Progenitor cell of endocrine pancreas (in vitro differentiated cells): ENCODE measurements at places on chromosomes 1 and 21. TPM values are rescaled to one million over a fixed set of nuclear protein-coding genes. Genes with fewer than 3 reads are reported as not detected.

GRCh38 chr1:88791192-88791591, 100.2 kb downstream of the GTF2B start:
- no peak overlapping the region for H3K4me3 ChIP-seq
- H3K27ac ChIP-seq, result peak overlapping the region; percentile 31
- H3K4me1 ChIP-seq, result no peaks in the 10 kb centered on the region
- no peak for DNase-seq
- peaks cover 26% of the 10 kb centered on the region for H3K36me3 ChIP-seq

DNA sequence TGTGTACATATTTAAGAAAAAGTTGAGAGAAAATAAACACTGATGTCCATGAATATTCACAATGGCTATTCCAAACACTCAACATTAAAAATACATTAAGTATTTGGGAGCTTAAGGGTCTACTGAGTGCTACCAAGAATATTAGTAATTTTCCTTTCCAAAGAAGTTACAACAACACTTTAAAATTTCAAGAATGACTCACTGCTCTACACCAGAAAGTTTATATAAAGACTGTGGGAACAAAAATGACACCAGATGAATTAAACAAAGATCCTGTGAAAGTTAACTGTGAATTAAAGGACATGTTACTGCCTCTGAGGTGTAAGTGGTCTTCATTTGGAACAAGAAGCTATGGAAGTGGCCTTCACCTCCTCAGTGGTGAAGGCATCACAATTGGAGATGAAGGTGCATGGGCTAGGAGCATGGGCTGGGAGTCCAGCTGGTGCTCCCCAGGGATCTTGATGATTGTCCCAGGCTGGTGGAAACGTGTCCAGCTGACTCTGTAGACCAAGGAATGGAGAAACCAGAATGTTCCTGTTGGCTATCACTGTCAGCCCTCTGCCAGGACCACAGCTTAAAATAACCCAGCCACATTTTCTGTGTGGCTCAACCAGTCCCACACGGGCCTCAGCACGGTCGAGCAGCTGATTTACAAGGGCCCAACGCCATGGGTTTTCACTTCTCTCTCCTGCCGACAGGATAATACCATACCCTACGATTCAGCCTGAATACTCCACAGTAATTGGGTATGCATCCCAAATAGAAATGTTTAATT, 28.8 kb downstream of the TAF5L start:
- H3K27ac ChIP-seq, result no peak overlapping the region
- no peak overlapping the region for H3K4me3 ChIP-seq
- DNase-seq, result no peak
- no peaks in the 10 kb centered on the region for H3K27me3 ChIP-seq

PEF1 gene
- 39.1 and 42.8 TPM in 2 replicates for total RNA-seq

BARHL2 gene
- total RNA-seq, result not detected in 2 replicates

GRCh38 chr21:37534431-37534830, 167.9 kb downstream of the DYRK1A start:
- H3K27ac ChIP-seq, result no peak overlapping the region
- peaks cover 4% of the 10 kb centered on the region for H3K27me3 ChIP-seq
- DNase-seq, result no peak
- no peak overlapping the region for H3K4me3 ChIP-seq

DNA sequence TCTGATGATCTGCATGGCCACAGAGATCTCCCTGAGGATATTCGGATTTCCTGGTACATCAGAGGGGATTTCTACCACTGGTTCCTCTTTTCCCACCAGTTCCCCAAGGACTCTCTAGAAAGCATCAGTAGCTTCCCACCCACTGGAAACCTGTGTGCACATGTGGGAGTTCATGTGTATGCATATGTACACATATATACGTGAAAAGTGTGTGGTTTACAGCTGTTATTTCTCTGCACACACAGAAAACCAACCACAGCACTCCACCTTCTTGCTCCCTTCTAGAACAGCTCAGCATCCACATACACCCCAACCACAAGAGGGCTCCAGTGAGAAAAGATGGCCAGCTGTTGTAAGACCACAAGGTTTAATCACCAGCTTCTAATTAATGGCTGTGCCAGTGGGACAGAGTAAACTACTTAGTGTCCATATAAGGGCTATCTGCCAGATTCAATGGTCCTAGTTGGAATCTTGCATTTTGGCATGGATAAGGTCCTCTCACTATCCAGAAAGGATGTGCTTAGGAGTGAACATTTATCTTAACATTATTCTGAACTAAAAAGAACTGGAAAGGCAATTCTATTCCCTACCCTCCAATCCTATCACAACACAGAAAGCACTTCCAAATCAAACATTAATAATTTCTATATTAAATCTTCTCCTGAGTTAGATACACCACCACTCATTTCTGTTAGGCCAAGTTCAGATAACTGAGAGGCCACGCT, 24.1 kb downstream of the GPR3 start:
- no peak for DNase-seq
- peak overlapping the region; percentile 59 for H3K27ac ChIP-seq
- H3K27me3 ChIP-seq, result no peaks in the 10 kb centered on the region
- H3K36me3 ChIP-seq, result peaks cover 29% of the 10 kb centered on the region
- H3K4me1 ChIP-seq, result peaks cover 33% of the 10 kb centered on the region
- H3K4me3 ChIP-seq, result no peak overlapping the region

DNA sequence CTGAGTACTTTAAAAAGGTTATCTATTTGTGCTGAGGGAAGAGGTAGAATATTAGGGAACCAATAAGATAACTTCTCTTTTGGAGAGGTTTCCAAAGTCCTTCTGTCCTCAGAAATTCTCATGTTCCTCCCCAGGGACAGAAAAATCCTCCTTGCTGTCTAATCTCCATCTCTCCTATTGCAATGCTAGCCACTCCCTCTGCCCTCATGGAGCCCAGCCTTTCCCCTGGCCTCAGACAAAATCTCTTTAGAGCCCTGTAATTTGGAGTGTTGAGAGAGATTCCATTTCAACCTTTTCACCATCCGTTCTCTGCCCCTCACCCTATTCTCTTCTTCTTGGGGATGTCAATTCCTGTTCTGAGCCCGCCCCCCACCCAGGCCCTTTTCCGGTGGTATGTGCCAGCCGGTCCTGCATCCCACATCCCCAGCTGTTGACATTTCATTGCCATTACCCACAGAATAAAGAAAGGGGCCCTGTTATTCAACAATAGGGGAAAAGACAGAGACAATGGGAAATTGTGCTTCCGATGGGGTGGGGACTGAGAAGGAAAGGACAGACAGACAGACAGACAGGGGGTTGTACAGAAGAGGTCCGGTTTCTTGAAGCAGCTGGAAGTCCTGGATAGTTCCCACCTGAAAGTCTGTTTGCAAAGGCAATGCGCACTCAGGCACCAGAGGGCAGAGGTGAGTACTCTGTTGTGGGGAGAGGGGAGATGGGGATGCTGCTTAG, at the start of gene HAPLN2:
HAPLN2 (plus strand) TSS at position 563 of the 729 bp plus-strand sequence. CDS start 4,076 bp downstream, outside the sequence.
- peak; percentile 32 for DNase-seq
- no peak within 1 kb of the TSS for H3K27ac ChIP-seq
- peaks cover 65% of the 10 kb centered on the region for H3K27me3 ChIP-seq
- no peak within 1 kb of the TSS for H3K4me3 ChIP-seq

GRCh38 chr1:234743791-234744611, 134.0 kb upstream of the IRF2BP2 start:
- peak overlapping the region; percentile 66 for H3K27ac ChIP-seq
- DNase-seq, result no peak
- no peaks in the 10 kb centered on the region for H3K36me3 ChIP-seq
- no peaks in the 10 kb centered on the region for H3K27me3 ChIP-seq
- no peak overlapping the region for H3K4me3 ChIP-seq
- H3K4me1 ChIP-seq, result peaks cover 36% of the 10 kb centered on the region

DNA sequence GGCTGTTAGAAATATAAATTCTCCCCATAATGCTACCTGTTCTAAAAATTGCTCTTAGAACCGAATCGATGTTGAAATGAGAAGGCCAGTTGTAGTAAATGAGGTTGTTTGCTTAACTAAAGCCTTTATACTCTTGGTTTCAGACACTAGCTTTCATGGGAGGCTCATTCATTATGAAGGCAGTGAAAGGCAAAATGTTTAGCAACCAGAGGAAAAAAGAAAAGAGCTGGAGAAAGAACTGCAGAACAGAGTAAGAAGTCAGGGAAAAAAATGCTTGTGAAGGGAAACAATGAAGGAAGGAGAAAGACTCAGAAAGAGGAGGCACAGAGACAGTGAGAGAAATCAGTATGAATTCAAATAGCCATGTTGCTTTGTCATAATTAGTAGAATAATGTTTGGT, 128.2 kb downstream of the ATP5PO start:
- H3K27ac ChIP-seq, result no peak overlapping the region
- no peaks in the 10 kb centered on the region for H3K4me1 ChIP-seq
- no peak overlapping the region for H3K4me3 ChIP-seq
- H3K36me3 ChIP-seq, result peaks cover 6% of the 10 kb centered on the region

GRCh38 chr1:75725266-75725665, 757 bp downstream of the ACADM start:
- H3K36me3 ChIP-seq, result no peaks in the 10 kb centered on the region
- peak overlapping the region; percentile 100 for H3K27ac ChIP-seq
- DNase-seq, result no peak
- H3K4me3 ChIP-seq, result peak overlapping the region; percentile 100

DNA sequence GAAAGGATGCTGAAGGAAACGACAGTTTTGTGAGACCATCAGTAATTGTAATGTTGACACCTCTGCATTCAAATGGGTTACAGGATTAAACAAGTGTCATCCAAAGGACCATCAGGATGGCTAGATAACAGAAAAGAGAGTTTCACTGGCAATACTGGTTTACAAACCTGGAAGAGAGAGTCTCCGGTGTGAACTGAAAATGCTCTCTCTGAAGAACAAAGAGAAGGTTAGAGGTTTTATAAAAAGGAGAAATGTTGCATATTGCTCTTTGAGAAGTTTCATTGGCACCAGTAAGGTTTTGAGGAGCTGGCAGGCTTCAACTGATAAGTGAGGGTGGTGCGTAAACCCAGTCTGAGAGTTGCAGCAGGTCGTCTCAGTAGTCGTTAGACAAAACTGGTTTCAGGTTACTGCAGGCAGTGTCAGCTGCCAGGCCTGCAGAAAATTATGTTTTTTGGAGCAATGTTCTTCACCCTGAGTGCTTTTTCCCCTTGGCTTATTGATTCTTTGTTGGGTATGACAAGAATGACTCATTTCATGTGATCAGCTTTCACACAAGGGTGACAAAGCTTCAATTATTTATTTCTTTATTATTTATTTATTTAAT, 42.2 kb downstream of the KCNK1 start:
- no peaks in the 10 kb centered on the region for H3K27me3 ChIP-seq
- DNase-seq, result no peak
- peaks cover 3% of the 10 kb centered on the region for H3K4me1 ChIP-seq

- DNase-seq, result no peak
- H3K27ac ChIP-seq, result no peak overlapping the region
- H3K36me3 ChIP-seq, result no peaks in the 10 kb centered on the region
- H3K4me1 ChIP-seq, result no peaks in the 10 kb centered on the region
Observed at GRCh38 chr1:211729238-211729637, 53.8 kb upstream of the NEK2 start.

GRCh38 chr1:61270761-61271411, 188.5 kb downstream of the NFIA start:
- H3K4me1 ChIP-seq, result peaks cover 17% of the 10 kb centered on the region
- no peaks in the 10 kb centered on the region for H3K36me3 ChIP-seq
- no peak for DNase-seq
- no peak overlapping the region for H3K27ac ChIP-seq
- H3K4me3 ChIP-seq, result no peak overlapping the region

- H3K27ac ChIP-seq, result no peak overlapping the region
- H3K36me3 ChIP-seq, result no peaks in the 10 kb centered on the region
- DNase-seq, result no peak
- H3K4me1 ChIP-seq, result peaks cover 42% of the 10 kb centered on the region
- no peak overlapping the region for H3K4me3 ChIP-seq
Observed at GRCh38 chr1:216205176-216205575, 218.1 kb downstream of the USH2A start.

DNA sequence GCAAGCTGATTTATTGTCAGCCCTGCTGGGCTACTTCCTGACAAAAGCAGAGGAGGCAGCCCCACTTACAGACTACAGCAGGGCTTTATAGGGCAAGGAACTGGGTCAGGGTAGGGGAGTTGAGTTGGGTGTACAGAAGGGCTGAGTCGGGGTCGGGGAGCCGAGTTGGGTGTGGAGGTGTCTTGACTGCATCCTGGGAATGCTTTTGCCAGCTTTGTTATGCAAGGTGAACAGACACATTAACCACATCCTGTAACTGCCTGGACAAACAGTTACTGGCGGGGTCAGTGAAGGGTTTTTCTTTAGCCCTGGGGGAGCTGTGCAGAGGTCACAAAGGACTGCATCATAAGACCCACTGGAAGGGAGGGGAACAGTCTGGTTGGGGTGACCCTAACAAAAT, 39.1 kb upstream of the GBP5 start:
- H3K27ac ChIP-seq, result no peak overlapping the region
- no peaks in the 10 kb centered on the region for H3K36me3 ChIP-seq
- H3K27me3 ChIP-seq, result no peaks in the 10 kb centered on the region

DNA sequence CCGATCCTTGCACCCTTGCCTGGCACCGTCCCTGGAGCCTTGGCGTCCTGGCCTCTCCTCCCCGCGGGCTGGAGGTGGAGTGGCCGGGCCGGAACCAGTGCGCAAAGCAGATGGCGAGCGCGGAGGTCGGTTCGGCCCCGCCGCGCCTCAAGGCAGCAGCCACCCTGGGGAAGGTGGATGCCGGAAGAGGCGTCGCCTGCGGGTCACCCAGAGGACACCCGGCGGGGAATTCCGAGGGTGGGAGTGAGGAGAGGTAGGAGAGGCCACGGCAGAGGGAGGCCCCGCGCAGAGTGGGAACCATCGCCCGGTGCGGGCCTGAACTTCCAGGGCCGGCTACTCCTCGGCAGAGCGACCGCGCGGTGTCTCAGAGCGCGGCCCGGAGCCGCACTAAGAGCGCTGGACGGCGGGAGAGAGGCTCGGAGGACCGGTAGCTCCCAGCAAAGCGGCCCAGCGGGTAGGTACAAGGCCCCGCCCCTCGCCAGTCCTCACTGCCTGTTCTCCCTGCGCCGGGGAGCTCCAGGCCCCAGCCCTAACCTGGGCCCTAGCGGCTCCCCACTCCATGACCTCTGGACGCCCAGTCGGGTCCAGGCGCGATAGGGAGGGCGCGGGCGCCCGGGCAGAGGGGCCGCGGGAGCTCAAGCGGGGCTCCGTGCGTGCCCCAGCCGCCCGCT, at the start of gene RNF207:
RNF207 (plus strand) TSS at position 271 of the 671 bp plus-strand sequence. CDS start 417 bp downstream, outside the sequence.
- H3K27ac ChIP-seq, result peak within 1 kb of the TSS; percentile 29
- H3K4me1 ChIP-seq, result peaks cover 2% of the 10 kb centered on the region
- DNase-seq, result peak; percentile 63
- H3K27me3 ChIP-seq, result peaks cover 9% of the 10 kb centered on the region
- H3K36me3 ChIP-seq, result peaks cover 1% of the 10 kb centered on the region
- peak within 1 kb of the TSS; percentile 64 for H3K4me3 ChIP-seq

DNA sequence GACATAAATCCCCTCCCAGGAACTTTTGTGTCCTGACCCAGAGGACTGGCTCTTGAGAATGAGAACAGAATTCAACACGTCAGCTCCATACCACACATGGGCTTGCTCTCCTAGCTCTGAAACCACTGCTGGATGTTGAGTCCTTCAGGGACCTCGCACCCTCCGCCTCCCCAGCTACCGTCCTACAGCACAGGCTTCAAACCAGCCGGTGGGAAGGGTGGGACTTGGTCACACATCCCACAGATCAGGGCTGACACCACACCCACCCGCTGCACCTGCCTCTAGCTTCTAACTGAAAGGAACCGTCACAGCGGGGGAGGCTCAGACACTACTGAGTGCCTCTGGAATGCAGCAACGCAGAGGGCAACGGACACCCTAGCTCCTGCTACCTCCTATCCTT, 24.0 kb downstream of the MRAP start:
- H3K36me3 ChIP-seq, result peaks cover 19% of the 10 kb centered on the region
- H3K27me3 ChIP-seq, result no peaks in the 10 kb centered on the region
- no peaks in the 10 kb centered on the region for H3K4me1 ChIP-seq
- no peak for DNase-seq
- H3K4me3 ChIP-seq, result no peak overlapping the region
